ENCODE measurements at places on chromosomes 6 and 20. TPM values are rescaled to one million over a fixed set of nuclear protein-coding genes. Genes with fewer than 3 reads are reported as not detected.

- no peak for DNase-seq
Observed at GRCh38 chr6:136510782-136511181, 39.4 kb downstream of the MAP7 start.

CST7 gene
- polyA plus RNA-seq: 0.46 TPM

SSTR4 gene
- not detected for polyA plus RNA-seq

GRCh38 chr6:1170794-1171193 is 141.1 kb upstream of the FOXQ1 start:
- DNase-seq: no peak

DNA sequence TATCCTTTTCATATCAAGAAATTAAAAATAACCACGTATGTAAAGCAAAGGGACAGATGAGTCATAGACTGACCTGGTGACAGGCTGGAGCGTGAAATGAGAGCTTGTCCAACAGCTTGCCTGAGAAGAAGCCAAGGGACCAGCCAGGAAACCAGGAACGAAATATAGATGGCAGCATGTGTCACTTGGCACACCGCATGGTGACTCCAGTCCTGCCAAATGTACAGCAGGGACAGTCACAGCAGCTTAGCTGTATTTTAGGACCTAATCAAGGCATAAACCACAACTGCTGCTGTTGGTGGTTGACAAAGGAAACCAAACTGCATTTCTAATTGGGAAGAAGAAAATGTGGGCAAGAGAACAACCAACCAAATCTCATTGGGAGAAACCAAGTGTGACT is 755.0 kb downstream of the TFAP2A start:
- DNase-seq: no peak

Measured in renal pelvis (tissue), 12 donors.